Activated CD8-positive, alpha-beta T cell treated with anti-CD3 and anti-CD28 coated beads for 36 hours (primary cell): ENCODE measurements at places on chromosomes 12 and 14. TPM values are rescaled to one million over a fixed set of nuclear protein-coding genes. Genes with fewer than 3 reads are reported as not detected.

DNA sequence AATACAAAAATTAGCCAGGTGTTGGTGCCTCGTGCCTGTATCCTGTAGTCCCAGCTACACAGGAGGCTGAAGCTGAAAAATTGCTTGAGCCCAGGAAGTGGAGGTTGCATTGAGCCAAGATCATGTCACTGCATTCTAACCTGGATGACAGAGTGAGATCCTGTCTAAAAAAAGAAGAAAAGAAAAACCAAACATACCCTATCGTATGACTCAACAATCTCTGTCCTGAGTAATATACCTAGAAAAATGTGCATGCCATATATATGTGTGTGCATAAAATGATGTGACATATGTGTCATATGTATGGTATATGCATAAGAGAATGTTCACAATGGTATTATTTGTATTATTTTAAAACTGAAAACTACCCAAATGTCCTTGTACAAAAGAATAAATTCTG is 261.5 kb upstream of the CLEC14A start:
- no peaks in the 10 kb centered on the region for H3K36me3 ChIP-seq
- no peak overlapping the region for H3K4me3 ChIP-seq
- H3K4me1 ChIP-seq: no peaks in the 10 kb centered on the region
- no peak overlapping the region for H3K27ac ChIP-seq

- H3K4me3 ChIP-seq: peak overlapping the region; percentile 55
- peak; percentile 42 for DNase-seq
- H3K27me3 ChIP-seq: no peaks in the 10 kb centered on the region
Measured at GRCh38 chr14:50087341-50088116, 28.8 kb downstream of the VCPKMT start.

Gene NRDE2
- 21.0 TPM for total RNA-seq

GRCh38 chr12:47545938-47546609 is 159.8 kb downstream of the RPAP3 start:
- DNase-seq: no peak
- H3K4me1 ChIP-seq: peaks cover 25% of the 10 kb centered on the region
- no peak overlapping the region for H3K4me3 ChIP-seq
- no peaks in the 10 kb centered on the region for H3K36me3 ChIP-seq

- H3K4me3 ChIP-seq: no peak overlapping the region
- H3K36me3 ChIP-seq: no peaks in the 10 kb centered on the region
- peaks cover 19% of the 10 kb centered on the region for H3K27me3 ChIP-seq
- no peak overlapping the region for H3K27ac ChIP-seq
- peaks cover 7% of the 10 kb centered on the region for H3K4me1 ChIP-seq
Measured at GRCh38 chr14:33788161-33788560, 162.7 kb downstream of the EGLN3 start.

DNA sequence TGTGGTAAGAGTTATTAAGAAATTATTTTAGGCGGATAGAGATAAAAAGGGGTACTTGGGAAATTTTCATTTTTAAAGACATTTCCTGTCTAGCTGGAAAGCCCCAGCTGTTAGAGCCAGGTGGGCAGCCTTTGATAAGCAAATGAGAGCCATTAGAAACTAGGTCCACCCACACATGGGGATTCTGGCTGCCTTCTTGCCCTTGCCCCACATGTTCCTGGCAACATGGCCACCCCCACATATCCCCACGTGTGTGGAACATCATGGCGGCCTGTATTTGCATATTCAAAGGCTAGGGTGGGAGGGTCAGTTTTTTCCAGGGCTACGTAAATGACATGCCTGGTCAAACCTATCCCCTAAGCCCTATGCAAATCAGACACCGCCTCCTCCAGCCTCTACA is 1382.1 kb downstream of the AACS start:
- no peak for DNase-seq
- H3K4me3 ChIP-seq: no peak overlapping the region
- H3K4me1 ChIP-seq: no peaks in the 10 kb centered on the region
- no peaks in the 10 kb centered on the region for H3K36me3 ChIP-seq

GRCh38 chr12:121087467-121088194 is 45.0 kb upstream of the P2RX7 start:
- no peaks in the 10 kb centered on the region for H3K27me3 ChIP-seq
- no peaks in the 10 kb centered on the region for H3K36me3 ChIP-seq
- H3K27ac ChIP-seq: no peak overlapping the region
- DNase-seq: no peak
- no peak overlapping the region for H3K4me3 ChIP-seq

DNA sequence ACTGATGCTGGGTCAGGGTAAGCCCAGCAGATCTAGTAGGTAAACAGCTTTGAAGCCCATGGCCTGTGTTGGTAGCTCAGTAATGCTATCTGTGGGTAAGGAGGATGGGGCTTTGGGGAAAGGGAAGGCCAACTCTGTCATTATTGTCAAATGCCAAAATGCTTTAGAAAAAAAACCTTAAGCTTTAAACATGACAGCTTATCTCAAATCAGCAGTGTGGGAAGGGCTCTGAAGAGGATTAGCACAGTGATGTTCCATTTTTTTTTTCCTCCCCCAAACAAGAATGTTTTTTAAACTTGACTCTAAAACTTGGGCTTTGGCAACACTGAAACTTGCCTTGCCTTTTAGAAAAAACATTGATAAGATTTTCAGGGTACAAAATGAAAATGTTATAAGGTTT is 11.7 kb downstream of the DAAM1 start:
- H3K4me3 ChIP-seq: no peak overlapping the region
- no peaks in the 10 kb centered on the region for H3K27me3 ChIP-seq
- H3K27ac ChIP-seq: no peak overlapping the region
- H3K4me1 ChIP-seq: peaks cover 8% of the 10 kb centered on the region
- DNase-seq: no peak

Gene TBC1D30
- total RNA-seq: 0.40 TPM

GRCh38 chr12:48022676-48023385 is 18.6 kb upstream of the COL2A1 start:
- H3K27me3 ChIP-seq: peaks cover 13% of the 10 kb centered on the region
- no peaks in the 10 kb centered on the region for H3K4me1 ChIP-seq
- H3K36me3 ChIP-seq: no peaks in the 10 kb centered on the region
- no peak overlapping the region for H3K27ac ChIP-seq
- DNase-seq: no peak

Gene SPIC
- total RNA-seq: not detected

DNA sequence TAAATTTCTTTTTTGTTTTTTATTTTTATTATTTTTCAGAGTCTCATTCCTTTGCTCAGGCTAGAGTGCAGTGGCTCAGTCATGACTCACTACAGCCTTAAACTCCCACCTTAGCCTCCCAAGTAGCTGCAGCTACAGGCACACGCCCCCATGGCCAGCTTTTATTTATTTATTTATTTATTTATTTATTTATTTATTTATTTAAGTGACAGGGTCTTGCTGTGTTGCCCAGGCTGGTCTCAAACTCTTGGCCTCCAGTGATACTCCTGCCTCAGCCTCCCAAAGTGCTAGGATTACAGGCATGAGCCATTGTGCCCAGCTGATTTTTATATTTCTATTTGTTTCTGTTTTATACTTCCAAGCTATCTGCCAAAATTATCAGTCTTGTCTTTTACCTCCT is 89.2 kb upstream of the EVL start:
- DNase-seq: no peak
- no peak overlapping the region for H3K4me3 ChIP-seq
- H3K27me3 ChIP-seq: no peaks in the 10 kb centered on the region

Gene HOXC5
- not detected for total RNA-seq

- H3K4me1 ChIP-seq: peaks cover 6% of the 10 kb centered on the region
- no peak overlapping the region for H3K4me3 ChIP-seq
- no peaks in the 10 kb centered on the region for H3K27me3 ChIP-seq
Measured at GRCh38 chr12:28313631-28314030, 123.4 kb downstream of the CCDC91 start.

Gene FSCB
- total RNA-seq: not detected

- peaks cover 48% of the 10 kb centered on the region for H3K36me3 ChIP-seq
- peaks cover 82% of the 10 kb centered on the region for H3K4me1 ChIP-seq
- peak overlapping the region; percentile 68 for H3K4me3 ChIP-seq
- H3K27me3 ChIP-seq: no peaks in the 10 kb centered on the region
Measured at GRCh38 chr14:99187858-99188257, 84.1 kb downstream of the BCL11B start.

GRCh38 chr14:73627151-73627558 is 14.8 kb downstream of the ACOT6 start:
- H3K4me3 ChIP-seq: no peak overlapping the region
- H3K27ac ChIP-seq: no peak overlapping the region
- peaks cover 2% of the 10 kb centered on the region for H3K27me3 ChIP-seq

- H3K36me3 ChIP-seq: peaks cover 47% of the 10 kb centered on the region
- DNase-seq: no peak
- H3K27me3 ChIP-seq: no peaks in the 10 kb centered on the region
- no peak overlapping the region for H3K4me3 ChIP-seq
Measured at GRCh38 chr14:73100334-73100733, 36.0 kb upstream of the PSEN1 start.

GRCh38 chr12:5258498-5258897 is 173.4 kb upstream of the NTF3 start:
- no peak overlapping the region for H3K4me3 ChIP-seq
- H3K27ac ChIP-seq: no peak overlapping the region
- H3K27me3 ChIP-seq: peaks cover 3% of the 10 kb centered on the region
- DNase-seq: no peak

Gene POTEM
- not detected for total RNA-seq

Gene REP15
- total RNA-seq: not detected
